ENCODE measurements at places on chromosomes 5 and 9.

DNA sequence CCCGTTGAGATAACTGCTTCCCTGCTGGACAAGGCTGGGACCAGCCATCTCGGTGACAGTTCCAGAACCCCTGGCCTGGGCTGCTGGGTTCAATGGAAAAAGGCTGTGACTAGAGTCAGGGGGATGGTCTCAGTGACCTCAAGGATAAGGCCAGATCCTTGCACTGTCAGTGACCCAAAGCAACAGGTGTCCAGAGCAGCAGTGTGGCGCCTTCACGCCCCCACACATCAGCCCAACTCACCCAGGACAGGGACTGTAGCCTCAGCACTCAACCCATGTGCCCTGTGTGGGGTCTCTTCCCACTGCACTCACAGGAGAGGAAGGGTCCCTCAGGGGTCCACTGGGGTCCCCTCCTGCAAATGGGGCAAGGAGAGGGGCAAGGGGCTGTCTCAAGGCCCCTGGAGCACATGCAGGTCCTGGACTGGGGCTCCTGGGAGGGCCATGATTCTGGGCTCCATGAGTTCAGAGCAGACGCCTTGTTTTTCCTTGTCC is 698 bp upstream of the LCN2 start:
- no peak for DNase-seq

GRCh38 chr9:116875576-116875975 is 188.5 kb downstream of the TRIM32 start:
- DNase-seq, result no peak

DNA sequence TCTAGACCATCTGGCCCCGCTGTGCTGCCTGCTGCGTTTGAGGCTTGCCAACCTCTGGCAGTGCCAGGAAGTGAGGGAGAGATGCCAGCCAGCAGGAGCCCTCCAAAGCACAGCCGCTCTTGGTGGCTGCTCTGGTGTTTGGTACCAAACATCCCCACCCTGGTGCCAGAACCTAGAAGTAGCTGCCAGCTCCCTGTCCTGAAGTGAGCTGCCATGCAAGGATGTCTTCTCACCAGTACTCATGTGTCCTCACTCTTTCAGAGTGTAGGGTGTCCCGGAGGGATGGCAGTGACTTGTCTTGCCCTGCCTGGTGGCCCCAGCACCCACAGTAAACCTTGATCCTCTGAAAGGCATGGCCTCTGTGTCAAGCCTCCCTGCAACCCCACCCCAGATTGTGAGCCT is 43.4 kb downstream of the AMBP start:
- no peak for DNase-seq

- no peak for DNase-seq
Measured at GRCh38 chr5:104952876-104953275, 1390.3 kb upstream of the NUDT12 start.

- no peak for DNase-seq
Measured at GRCh38 chr9:114309096-114309495, 13.8 kb upstream of the ORM1 start.

DNA sequence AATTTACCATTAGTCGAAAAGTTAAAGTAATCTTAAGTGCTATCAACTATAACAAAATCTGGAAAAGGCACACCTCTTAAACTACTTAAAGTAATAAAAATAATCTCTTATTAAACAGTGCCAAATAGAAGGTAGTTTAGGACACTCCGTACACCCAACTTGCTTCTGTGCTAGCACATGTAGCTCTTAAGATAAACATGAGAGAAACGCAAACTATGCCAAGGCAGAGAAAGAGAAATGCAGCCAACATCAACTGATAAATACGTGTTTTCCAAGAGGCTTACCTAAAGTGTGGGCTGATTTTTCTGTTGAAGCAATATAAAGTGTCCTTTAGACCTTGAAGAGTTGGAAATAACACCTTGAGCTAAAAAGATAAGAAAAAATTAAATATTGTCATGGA is 480.6 kb upstream of the DAB2 start:
- DNase-seq, result no peak

GRCh38 chr5:40882291-40882690 is 27.0 kb upstream of the C7 start:
- no peak for DNase-seq

DNA sequence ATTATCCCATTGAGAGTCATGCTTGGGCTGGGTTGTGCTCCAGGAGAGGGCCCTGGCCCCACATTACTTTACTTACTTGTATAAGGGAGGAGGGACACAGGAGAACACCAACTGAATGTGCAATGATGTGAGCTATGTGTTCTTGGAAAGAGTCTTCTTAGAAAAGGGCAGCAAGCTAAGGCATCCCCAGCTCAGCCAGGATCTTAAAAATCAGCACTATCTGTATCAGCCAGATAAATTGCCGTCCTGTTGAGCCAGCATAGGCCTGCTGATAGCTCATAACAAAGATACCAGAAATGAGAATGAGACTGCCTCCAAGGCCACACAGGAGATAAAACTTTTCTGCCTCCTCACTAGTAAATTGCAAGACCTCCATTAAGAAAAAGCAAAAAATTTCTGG is 357.5 kb downstream of the CAAP1 start:
- DNase-seq, result no peak

- DNase-seq, result no peak
Measured at GRCh38 chr5:39947657-39948056, 522.9 kb upstream of the DAB2 start.

- no peak for DNase-seq
Measured at GRCh38 chr9:77176106-77176505, 1.2 kb upstream of the VPS13A start.

- no peak for DNase-seq
Measured at GRCh38 chr5:87147441-87147840, 120.2 kb upstream of the RASA1 start.

- no peak for DNase-seq
Measured at GRCh38 chr5:6333182-6333905, 45.0 kb downstream of the MED10 start.

DNA sequence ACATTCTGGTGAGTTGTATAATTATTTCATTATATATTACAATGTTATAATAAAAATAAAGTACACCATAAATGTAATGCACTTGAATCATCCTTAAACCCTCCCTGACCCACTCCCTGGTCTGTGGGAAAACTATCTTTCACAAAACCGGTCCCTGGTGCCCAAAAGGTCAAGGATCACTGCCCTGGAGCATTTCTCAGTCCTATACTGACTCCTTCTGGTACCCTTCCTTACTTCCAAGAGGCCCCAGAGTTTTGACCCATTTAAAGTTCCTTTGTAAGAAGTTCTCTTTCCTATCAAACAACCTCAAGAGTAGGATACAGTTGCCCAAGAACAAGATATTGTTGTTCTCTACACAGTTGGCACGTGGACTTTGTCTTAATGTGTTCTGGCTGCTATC is 88.9 kb upstream of the TRPM3 start:
- no peak for DNase-seq

DNA sequence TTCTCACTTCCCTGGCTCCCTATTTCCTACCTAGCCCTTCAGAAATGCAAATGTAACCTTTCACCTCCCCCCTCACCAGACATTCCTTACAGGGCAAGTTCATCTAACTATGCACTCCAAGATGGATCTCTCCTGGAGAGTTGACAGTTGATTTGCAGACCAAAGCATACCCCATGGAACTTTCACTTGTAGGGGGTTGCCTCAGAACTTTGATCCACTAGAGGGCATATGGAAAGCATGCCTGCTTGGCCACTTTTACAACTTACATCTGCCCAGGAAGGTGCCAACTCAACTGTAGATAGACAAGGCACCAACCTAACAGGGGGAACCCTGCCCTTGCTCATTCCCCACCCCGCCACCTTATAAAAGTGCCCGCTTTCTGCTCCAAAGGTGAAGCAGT is 187.8 kb downstream of the NXNL2 start:
- peak; percentile 12 for DNase-seq

DNA sequence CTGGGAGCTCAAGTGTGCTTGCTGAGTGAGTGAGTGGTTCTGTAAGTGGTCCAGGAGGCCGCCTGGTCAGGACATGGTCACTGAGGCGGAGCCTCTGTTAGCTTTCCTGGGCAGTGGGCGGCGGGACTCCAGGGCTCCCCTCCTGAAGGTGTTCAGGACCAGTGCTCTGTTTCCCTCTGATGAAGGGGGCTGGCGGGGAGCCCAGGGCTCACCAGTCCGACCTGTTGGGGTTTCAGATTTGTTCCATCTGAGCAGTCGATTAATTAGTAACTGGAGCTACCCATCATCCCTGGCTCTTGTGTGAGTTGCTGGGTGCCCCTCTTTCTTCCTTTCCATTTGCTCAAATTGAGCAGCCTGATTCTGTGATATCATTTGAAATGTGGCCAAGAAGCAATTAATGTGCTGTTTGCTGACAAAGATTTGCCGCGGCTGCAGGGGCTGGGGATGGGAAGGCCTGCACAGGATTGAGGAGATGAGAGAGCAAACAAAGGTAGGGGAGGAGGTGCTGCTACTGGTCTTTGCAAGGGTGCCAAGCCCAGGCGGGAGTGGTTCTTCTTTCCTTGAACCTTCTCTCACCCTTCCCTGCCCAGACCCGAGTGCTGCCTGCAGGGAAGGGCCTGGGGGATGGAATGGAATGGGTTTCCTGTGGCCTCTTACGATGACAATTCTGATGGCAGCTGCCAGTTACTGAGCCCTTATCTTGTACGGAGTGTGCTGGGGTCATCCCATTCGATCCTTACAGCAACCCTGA is 92.8 kb upstream of the PITX1 start:
- DNase-seq, result no peak

- no peak for DNase-seq
Measured at GRCh38 chr5:39945870-39946269, 521.1 kb upstream of the DAB2 start.

- no peak for DNase-seq
Measured at GRCh38 chr5:113692891-113693457, 179.5 kb downstream of the YTHDC2 start.

GRCh38 chr9:99213197-99213596 is 8.5 kb downstream of the ALG2 start:
- peak; percentile 17 for DNase-seq

DNA sequence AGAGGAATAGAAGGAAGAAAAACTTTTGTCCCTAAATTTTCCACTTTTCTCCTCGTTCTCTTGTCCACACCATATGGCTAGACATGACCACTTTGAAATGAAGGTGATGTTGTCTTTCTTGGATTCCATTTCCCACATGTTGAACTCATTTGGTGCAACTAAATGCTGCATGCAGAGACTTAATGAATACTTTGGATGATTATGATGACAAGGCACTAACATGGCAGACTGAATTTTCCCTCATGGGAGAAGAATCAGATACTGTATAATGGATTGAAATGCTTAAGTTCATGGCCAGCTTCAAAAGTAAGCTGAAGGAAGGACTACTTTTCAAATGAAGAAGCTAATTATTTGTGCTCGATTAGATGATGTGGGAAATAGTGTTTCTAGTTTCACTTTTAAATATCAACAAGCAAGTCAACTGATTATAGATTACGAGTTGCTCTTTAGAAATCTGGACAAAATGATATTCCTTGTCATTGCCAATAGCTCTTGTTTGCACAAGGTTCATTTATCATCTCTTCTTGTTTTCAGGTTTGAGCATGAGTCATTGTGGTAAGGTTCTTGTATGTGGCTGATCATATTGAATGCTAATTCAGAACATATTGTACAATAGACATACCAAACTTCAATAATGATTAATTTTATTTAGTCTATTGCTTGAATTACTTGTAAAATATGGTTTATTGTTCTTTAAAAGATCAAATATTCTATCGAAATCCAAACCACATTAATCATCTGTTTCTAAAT is 501.3 kb upstream of the FTMT start:
- DNase-seq, result no peak

DNA sequence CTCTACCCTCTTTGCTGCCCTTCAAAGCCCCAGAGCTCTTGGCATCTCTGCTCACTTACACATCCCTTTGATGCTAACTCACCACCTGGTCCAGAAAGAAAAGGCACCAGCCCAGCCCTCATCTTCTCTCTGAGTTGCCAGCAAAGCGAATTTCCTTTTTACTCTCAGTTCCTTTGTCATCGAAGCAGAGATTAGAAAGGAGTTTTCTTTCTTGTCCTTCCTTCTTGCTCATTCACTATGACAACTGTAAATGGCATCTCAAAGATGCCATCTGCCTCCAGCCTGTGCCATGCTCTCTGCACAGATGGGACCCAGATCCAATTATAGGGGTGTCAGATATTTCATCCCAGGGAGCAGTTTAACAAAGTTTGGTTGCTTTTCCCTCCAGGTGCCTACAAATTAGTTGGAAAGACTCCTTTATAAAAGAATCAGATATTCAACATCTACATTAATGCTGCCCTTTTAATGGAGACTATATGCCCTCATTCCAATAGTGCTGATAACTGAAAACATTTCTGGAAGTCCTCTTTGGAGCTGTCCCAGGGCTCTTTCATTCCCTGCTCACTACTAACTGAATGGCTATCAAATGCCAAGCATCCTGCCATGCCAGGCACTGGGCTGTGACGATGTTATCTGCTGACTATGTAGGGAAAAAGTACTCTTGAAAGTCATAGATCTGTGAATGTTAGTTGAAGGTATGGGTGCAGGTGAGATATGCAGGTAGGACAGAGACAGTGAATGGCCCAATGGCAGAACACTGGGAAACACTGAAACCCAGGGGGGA is 58.9 kb downstream of the SUSD1 start:
- no peak for DNase-seq

- no peak for DNase-seq
Measured at GRCh38 chr9:118532592-118532991, 828.4 kb downstream of the TLR4 start.

- DNase-seq, result no peak
Measured at GRCh38 chr9:136648751-136649150, 14.0 kb upstream of the EGFL7 start.

Measured in naive B cell (primary cell).